ENCODE measurements at places on chromosomes 3 and 15.

GRCh38 chr3:194976874-194977273 is 291.2 kb downstream of the FAM43A start:
- DNase-seq, result no peak

DNA sequence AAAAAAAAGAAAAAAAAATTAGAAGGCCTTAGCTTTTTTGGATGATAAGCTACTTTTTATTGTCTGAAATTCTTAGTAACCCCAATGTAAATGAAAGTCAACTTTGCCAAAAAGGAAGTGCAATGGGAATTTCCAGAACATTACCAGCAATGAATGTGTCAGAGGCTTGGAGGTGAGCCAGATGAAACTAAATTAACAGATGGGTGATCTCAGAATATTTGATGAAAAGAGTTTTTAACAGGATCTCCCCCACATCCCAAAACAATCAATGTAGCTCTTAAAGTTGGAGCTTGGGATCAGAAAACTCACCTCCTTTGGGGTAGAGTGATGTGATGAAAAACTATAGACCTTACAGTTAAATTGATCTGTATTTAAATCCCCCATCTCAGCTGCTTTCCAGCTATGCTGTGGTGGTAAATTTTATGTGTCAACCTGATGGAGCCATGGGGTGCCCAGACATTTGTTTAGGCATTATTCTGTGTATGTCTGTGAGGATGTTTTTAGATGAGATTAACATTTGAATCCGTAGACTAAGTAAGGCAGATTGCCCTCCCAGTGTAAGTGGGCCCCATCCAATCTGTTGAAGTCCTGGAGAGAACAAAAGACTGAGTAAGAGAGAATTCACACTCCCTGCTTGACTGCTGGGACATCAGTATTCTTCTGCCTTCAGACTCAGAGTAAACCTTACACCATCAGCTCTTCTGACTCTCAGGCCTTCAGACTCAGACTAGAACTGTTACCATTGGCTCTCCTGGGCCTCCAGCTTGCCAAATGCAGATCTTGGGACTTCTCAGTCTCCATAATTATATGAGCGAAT is 84.3 kb upstream of the TNFSF10 start:
- no peak for DNase-seq

- DNase-seq, result no peak
Observed at GRCh38 chr3:129614927-129615363, 8.5 kb upstream of the PLXND1 start.

DNA sequence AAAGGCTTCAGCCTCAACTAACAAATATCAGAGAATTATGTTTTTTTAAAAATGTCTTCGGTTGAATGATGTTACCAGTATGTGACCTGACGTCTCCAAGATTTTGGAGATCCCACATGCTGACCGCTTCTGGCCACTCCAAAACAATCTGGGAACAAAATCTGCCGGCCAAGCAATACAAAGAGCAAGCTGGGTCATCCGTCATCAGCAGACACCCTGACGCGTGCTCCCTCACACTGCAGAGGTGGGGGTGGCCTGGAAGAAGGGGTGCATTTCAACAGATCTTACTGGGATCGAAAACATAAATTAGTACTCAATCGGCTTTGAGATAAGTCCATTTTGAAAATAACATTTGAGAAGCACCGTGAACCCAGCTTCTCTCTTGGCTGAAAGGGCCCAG is 33.6 kb downstream of the HES1 start:
- DNase-seq, result no peak

GRCh38 chr15:92714077-92714476 is 58.5 kb upstream of the FAM174B start:
- DNase-seq, result no peak

DNA sequence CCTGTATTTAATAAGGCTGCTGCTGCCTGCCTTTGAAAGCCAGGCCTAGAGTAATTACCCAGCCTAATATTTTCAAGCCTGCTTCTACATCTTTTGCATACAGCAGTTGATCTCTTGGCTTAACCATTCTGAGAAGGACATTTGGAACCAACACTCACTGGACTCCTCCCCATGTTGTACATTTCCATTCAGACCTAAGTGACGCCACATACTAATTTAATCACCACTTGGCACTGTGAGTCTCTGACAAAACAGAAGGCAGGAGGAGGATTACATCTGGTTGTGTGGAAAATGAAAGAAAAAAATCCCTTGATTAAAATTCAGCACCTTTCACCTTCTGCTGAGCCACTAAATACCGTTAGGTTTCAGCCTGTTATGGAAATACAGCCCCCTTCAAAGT is 102.2 kb upstream of the ARRDC4 start:
- no peak for DNase-seq

DNA sequence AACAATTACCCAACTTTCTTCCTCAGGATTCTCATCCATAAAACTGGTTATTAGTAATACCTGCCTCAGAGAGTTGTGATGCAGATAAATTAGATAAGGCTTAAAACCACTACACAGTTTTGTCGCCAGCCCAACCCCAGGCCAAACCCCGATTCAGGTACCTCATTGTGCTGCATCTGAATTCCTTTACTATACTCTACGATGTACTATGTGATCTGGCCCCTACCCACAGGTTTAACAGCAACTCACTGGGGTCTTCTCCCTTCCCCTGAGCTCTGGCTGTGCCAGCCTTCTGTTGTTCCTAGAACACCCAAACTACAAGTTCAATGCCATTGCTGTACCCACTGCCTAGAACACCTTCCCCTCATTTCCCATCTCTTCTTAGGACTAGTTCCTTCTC is 64.6 kb downstream of the MYO5A start:
- no peak for DNase-seq

DNA sequence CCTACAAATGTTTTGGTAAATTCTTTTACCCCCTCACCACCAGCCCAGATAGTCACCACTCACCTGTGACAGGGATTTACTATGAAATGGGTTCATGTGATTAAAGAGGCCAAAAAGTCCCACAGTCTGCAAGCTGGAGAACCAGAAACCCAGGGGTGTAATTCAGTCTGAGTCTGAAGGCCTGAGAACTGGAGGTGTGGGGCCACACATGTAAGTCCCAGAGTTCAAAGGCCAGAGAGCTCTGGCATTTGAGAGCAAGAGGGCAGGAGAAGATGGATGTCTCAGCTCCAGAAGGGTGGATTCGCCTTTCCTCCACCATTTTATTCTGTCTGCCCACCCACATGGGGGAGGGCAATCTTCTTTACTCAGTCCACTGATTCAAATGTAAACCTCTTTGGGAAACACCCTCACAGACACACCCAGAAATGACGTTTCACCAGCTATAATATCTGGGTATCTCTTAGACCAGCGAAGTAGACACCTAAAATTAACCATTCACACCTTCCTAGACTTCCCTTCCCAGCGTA is 11.9 kb downstream of the RTP3 start:
- no peak for DNase-seq

DNA sequence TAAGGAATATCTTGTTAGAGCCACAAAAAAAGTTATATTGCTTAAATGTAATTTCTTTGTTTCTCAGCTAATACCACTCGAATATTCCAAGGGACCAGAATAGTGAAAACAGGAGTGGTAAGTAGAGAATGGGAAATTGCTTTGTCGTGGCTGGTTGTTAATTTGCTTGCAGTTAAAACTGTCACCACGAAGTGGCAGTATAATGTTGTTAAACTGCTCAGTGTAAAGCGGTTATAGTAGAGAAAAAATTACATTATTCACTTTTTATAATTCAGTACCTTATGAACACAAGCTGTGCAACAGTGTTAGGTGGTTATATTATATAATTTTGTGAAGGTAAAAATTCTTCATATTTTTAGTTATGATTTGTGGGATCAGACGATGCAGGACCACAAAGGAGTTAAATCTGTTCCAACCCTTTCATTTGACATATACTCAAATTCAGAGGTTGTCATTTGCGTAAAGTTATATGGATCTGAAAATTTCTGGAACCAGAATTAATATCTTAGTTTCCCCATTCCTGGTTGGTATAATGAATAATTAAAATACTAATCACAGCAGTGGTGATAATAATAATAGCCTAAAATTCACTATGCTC is 171.8 kb downstream of the FEZF2 start:
- DNase-seq, result peak; percentile 31

- DNase-seq, result no peak
Observed at GRCh38 chr3:185878920-185879319, 54.1 kb upstream of the IGF2BP2 start.

- no peak for DNase-seq
Observed at GRCh38 chr15:42147431-42147735, 9.1 kb downstream of the PLA2G4F start.

DNA sequence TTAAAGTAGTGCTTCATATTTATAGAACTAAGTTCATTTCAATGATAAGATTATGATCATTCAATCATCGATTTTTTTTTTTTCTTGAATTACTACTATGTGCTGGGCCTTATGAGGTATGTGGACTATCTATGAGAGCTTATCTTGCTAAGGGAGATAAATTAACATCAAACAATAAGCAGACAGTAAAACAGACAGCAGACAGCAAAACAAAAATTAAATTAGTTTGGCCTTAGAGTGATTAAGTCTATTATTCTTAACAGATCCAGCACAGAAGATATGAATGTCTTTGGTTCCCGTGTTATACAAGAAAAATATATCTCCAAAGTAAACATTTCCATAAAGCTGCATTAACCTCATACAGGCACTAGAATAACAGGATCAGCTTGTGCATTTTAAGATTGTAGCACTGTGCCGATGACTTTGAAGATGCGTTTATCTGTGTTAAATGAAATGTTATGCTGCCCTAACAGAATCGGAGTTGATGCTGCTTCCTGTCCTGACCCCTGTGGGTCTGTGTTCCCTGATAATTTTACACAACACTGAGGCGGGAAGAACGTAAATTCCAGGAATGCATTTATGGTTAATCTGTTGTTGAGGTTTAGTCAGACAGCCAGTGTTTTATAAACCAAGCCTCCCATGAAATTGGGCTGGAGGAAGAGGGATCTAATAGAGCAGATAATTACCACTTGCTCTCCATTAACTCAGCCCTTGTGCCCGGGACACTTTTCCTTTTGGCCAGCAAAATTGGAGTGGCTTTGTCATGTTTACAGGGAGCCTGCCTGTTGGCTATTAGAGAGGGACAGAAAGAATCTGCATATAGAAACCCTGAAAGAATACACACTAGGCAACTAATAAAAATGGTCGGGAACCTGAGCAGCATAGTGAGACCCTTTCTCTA is 80.8 kb downstream of the GHSR start:
- no peak for DNase-seq

DNA sequence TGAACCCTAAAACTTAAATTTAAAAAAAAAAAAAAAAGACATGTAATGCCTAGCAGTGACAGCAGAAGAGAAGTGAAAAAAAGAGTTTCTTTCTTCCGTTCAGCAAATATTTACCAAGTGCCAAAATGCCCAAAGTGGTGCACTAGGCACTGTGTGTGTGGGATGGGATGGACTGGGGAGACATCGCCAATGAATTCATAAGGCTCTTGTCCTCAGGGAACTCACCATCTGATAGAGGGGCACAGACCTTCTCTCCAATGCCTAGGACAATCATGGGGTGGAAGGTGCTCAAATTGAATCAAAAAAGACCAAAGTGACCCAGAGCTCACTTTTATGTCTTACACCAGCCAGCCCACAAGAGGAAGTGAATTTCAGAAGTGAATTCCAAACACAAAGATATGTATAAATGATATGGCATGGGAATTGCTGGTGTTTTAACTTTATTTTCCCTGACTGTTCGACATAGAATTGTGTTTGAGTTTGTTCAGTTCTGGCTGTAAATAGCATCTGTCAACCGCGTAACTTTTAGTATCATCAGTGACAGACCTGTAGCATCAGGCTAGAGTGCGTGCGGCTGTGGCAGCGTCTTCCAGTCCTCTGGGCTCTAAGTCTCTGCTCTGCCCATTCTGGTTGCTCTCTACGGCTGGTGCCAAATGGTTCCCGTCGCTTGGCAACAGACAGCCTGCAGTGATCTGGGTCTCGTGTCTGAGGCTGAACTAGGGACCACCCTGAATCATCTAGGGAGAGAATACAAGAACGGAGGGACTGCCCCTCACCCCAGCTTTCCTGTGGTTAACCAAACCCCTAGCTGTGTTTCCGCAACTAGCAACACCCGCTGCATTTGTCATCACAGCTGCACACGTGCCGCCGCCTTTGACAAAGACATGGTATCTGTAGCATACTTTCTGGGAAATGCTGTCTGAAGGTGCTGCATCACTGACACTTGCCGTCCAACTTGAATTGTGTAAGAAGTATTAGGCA is 154.0 kb upstream of the THBS1 start:
- DNase-seq, result no peak

GRCh38 chr15:67456677-67457529 is 64.0 kb upstream of the C15orf61 start:
- DNase-seq, result peak; percentile 94

DNA sequence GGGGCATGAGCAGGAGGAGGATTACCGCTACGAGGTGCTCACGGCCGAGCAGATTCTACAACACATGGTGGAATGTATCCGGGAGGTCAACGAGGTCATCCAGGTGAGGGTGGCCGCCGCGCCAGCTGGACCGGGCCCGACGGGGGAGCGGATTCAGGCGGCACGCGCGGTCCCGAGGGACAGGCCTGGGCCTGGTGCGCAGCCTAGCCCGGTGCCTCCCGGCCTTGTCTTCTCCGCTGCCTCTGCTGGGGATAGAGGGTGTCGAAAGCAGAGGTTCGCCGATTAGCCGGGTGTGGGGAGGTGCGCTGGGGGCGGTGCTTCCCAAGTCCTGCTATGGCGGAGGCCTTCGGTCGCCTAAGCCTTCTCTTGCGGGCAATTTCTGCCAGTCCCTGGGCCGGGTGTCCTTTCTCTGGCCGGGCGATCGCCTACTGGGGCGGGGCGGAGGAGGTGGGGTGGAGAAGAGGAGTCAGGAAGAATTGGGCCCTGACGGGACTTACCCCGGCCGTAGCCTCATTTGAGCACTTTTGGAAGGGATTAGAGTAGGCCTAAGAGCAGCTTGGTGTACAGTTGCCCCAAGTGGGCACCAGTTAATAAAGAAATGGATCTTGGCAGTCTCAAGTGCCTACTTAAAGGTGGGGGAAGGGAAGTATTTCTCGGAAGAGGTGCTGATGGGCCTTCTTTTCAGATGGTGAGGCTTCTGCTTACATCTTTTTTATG is 940 bp downstream of the ARIH1 start:
- DNase-seq, result peak; percentile 58

GRCh38 chr3:14889205-14889604 is 58.2 kb upstream of the NR2C2 start:
- no peak for DNase-seq

GRCh38 chr3:72782521-72782920 is 65.7 kb downstream of the SHQ1 start:
- no peak for DNase-seq
